ENCODE measurements at places on chromosomes 2 and 18. TPM values are rescaled to one million over a fixed set of nuclear protein-coding genes. Genes with fewer than 3 reads are reported as not detected.

The TSPYL6 gene
- total RNA-seq, result 0.37 TPM

The SLC30A3 gene
- total RNA-seq, result 40.8 TPM

The OR6B3 gene
- not detected for total RNA-seq

The BCL11A gene
- total RNA-seq, result 109 TPM

The TUBA4A gene
- 227 TPM for total RNA-seq

The FECH gene
- 30.7 TPM for total RNA-seq

The ANKMY1 gene
- 34.0 TPM for total RNA-seq

The FAP gene
- 8.7 TPM for total RNA-seq

The ACKR3 gene
- 15.6 TPM for total RNA-seq

The RAB27B gene
- 29.9 TPM for total RNA-seq

The FBXO15 gene
- total RNA-seq, result 6.9 TPM

The SERPINB13 gene
- total RNA-seq, result not detected

The ALPP gene
- not detected for total RNA-seq

The PDCD1 gene
- not detected for total RNA-seq

The MRO gene
- 33.0 TPM for total RNA-seq

The TRIM43 gene
- total RNA-seq, result not detected

The CRYGC gene
- total RNA-seq, result not detected

The FSHR gene
- total RNA-seq, result 2.4 TPM

The MC2R gene
- not detected for total RNA-seq

The ALK gene
- 5.4 TPM for total RNA-seq

The CTNNA2 gene
- 169 TPM for total RNA-seq

The C2orf80 gene
- total RNA-seq, result 67.3 TPM

The PRSS56 gene
- 0.25 TPM for total RNA-seq

The ADAM23 gene
- 90.6 TPM for total RNA-seq

The GALNT13 gene
- 22.4 TPM for total RNA-seq

The SDC1 gene
- total RNA-seq, result 0.49 TPM

The CFAP221 gene
- 46.9 TPM for total RNA-seq

The ANKRD62 gene
- total RNA-seq, result 3.9 TPM

The GALR1 gene
- total RNA-seq, result 1.1 TPM

The ANKRD30BL gene
- 27.2 TPM for total RNA-seq

The NYAP2 gene
- 7.7 TPM for total RNA-seq

The TLX2 gene
- 1.1 TPM for total RNA-seq

The SCN1A gene
- 178 TPM for total RNA-seq

The TNFRSF11A gene
- 6.2 TPM for total RNA-seq

The SMYD1 gene
- total RNA-seq, result 0.21 TPM
